ENCODE measurements at places on chromosomes 1 and 21.

DNA sequence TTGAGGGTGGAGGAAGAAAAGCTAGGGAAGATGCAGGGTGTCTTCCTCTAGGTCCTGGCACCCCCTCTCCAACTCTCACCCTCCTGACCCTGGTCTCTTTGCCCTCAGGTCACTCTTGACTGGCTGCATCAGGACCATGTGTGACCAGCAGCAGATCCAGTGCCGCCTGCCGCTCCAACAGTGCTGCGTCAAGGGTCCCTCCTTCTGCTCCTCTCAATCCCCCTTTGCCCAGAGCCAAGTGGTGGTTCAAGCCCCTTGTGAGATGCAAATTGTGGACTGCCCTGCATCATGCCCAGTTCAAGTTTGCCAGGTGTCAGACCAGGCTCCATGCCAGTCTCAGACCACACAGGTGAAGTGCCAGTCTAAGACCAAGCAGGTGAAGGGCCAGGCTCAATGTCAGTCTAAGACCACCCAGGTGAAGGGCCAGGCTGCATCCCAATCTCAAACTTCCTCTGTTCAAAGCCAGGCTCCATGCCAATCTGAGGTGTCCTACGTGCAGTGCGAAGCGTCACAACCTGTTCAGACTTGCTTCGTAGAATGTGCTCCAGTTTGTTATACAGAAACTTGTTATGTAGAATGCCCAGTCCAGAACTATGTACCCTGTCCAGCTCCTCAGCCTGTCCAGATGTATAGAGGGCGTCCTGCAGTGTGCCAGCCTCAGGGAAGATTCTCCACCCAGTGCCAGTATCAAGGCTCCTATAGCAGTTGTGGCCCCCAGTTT, 1.8 kb downstream of the KPRP start:
- no peak for DNase-seq

- no peak for DNase-seq
These were observed 35.8 kb upstream of the PLXNA2 start for GRCh38 chr1:208279826-208280588.

GRCh38 chr1:38992412-38993111, 1.5 kb downstream of the AKIRIN1 start:
- DNase-seq, result no peak

GRCh38 chr1:15153184-15153841, at the start of gene TMEM51:
TMEM51 (plus strand) TSS chr1:15153747; CDS start chr1:15215088, 61,341 bp downstream.
- DNase-seq, result no peak

GRCh38 chr1:64077281-64077940, 126.0 kb upstream of the UBE2U start:
- no peak for DNase-seq
